ENCODE measurements at places on chromosomes 13 and 19.
A peak's percentile ranks its signal among the peaks of the same experiment; 100 is the strongest.

DNA sequence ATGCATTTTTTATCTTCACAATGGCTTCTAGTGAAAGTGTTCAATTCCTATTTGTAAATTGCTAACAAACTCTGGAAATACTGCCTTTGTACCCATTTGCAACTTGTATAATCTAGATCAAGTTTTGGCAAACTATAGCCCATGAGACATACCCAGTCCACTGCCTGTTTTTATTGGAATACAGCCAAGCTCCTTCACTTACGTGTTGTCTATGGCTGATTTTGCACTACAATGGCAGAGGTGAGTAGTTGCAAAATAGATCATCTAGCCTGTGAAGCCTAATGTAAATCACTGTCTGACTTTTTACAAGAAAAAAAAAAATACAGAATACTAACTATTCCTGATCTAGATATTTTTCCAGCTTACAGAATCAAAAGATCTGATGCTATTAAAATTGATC, 37.1 kb downstream of the DZIP1 start:
- no peak for DNase-seq

- DNase-seq: no peak
Measured at GRCh38 chr13:44296856-44297255, 76.8 kb upstream of the SERP2 start.

DNA sequence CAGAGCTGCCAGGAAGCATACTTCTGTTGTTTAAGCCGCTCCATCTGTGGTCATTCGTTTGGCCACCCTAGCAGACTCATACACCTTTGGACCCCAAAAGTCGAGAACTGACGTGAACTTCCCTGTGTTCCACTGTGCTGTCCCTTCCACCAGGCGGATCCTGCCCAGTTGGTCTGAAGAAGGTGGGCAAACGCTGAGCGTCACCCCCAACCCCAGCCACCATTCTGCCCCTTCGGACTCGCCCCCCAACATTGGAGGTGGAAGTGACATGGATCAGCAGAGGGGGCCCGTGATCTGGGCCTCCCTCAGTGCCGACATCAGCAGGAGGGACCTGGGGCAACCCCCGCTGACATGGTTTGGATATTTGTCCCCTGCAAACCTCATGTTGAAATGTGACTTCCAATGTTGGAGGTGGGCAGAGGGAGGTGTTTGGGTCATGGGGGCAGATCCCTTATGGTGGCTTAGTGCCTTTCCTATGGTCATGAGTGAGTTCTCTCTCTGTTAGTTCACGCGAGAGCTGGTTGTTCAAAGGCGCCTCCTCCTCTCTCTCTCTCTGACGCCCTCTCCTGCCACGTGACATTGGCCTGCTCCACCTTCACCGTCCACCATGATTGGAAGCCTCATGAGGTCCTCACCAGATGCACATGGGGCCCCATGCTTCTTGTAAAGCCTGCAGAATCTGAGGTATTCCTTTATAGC, 93.6 kb upstream of the ZNF507 start:
- DNase-seq: no peak

DNA sequence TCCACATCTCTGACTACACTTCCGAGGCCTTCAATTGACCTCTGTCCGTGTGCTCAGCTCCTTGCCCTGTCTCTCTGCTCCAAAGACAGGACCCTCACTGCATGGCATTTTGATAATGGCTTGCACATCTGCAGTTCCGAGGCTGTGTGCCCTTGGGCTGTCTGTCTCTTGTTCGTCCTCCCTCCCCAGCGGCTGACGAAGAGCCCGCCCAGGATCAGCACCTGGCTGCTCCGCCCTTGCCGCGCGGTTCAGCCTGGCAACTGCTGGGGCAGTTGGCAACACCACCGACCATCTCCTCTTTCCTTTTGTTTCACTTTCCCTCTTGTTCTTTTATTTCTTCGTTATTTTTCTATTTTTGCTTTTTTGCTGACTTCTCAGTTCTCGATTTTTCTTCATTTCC, 270.4 kb downstream of the TEX29 start:
- DNase-seq: no peak

GRCh38 chr19:17289489-17289888, 7.8 kb downstream of the ANKLE1 start:
- DNase-seq: peak; percentile 57

- DNase-seq: no peak
Measured at GRCh38 chr13:74675182-74675581, 541.0 kb upstream of the KLF12 start.

- no peak for DNase-seq
Measured at GRCh38 chr13:28586439-28587173, 72.3 kb upstream of the POMP start.

DNA sequence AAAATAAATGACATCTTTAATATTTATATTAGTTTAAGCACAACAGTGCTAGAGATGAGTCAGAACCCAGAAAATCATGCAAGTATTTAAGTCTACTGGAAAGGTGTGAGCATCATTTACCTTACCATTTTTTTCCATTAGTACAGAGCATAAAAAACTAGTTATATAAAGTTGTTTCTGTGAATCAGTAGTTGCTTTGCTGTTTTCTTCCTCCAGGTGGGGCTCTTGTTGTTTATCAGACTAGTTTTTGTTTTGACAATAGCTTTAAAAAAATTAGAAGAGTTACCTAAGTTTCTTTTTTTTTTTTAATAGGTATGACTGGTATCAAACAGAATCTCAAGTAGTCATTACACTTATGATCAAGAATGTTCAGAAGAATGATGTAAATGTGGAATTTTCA, 12.7 kb downstream of the SUGT1 start:
- DNase-seq: no peak

GRCh38 chr19:29084266-29084665, 128.7 kb downstream of the UQCRFS1 start:
- no peak for DNase-seq

- peak; percentile 83 for DNase-seq
Measured at GRCh38 chr13:27424246-27425157, at the start of gene GTF3A. Gene GTF3A, plus strand, starts transcription at chr13:27424619.

- DNase-seq: no peak
Measured at GRCh38 chr19:3084943-3085342, 9.2 kb upstream of the GNA11 start.

DNA sequence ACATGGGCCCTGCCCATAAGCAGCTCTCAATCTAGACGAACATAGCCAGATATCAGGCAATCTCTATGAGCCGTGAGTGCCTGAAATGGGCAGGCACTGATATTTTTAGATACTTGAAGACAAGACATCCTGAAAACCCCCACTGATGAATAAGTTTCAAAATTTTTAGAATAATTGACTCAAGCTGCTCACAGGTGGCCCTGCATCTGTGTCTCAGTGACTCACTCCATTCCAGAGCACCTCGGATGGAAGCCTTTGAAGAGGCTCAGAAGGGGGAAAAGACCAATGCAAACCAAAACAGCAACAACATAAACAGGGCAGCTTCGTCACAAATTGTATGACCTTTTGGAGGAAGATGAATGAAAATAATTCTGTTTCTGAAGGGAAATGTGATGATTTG, 42.8 kb upstream of the SLC46A3 start:
- DNase-seq: no peak

DNA sequence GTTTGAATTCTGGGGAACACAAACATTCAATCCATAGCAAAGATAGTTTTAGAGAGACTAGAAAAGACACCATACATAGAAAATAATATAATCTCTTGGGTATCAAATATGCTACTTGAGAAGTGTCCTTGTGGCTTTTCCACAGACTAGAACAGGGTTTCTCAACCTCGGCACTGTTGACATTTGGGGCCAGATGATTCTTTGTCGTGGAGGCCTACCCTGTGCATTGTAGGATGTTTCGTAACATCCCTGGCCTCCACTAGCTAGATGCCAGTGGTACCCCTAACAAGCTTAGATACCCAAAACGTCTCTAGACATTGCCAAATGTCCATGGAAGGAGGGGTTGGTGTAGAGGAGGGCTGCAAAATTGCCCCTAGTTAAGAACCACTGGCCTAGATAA, 2.2 kb upstream of the ESD start:
- DNase-seq: no peak

GRCh38 chr13:28324181-28324789, 170.6 kb downstream of the FLT1 start:
- DNase-seq: peak; percentile 40

DNA sequence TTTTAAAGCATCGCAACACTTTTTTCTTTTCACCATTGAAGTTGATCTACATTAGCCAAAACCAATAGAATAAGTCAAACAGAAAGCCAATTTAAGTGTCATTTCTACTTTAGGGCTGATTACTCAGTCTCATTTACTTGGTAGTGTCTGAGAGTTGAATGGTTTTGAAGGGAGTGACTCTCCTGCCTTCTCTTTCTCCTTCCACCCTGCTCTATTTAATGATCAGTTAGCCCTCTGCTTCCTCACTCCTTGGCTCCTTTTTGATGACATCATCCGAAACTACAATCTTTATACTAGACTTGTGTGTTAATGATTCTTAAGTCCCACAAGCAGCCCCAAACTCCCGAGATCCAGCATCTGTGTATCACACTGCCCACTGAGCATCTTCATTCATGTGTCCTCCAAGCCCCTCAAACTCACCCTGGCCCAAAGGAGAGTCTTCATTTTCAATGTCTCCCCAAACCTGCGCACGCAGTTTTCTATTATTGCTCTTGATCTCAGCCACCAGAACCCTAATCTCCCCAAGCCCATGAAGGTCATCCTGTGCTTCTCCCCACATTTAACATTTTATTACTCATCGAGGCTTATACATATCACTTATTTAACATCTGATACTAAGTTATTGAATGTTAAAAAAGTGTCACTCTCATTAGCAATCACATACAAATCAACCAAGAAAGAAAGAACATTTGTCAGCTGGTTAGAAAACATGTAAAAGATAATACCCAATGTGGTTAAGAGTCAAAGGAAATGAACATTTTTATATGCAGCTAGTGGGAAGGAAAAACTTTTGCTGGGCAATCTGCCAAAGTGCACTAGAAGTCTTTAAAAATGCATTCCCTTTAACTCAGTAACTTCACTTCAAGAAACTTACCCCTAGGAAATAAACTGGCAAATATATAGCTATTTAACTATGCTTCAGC, 32.2 kb upstream of the ARGLU1 start:
- DNase-seq: no peak

- no peak for DNase-seq
Measured at GRCh38 chr19:13102416-13102665, 317 bp downstream of the LYL1 start.

- no peak for DNase-seq
Measured at GRCh38 chr19:1171755-1172352, 2.2 kb downstream of the SBNO2 start.

DNA sequence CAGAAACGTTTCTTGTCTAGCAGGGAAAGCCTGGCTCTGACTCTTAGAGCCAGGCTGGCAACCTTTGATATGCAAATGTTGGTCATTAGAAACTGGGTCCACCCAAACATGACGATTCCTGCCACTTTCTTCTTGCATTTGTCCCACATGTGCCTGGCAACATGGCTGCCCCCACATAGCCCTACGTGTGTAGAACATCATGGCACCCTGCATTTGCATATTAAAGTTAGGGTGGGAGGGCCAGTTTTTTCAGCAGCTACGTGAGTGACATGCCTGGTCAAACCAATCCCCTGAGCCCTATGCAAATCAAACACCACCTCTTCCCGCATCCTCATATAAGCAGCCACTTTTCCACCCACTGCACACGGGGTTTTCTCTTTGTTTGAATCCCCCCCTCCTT, 95.0 kb downstream of the LIG4 start:
- no peak for DNase-seq
